ENCODE measurements at places on chromosomes 16 and 17.

DNA sequence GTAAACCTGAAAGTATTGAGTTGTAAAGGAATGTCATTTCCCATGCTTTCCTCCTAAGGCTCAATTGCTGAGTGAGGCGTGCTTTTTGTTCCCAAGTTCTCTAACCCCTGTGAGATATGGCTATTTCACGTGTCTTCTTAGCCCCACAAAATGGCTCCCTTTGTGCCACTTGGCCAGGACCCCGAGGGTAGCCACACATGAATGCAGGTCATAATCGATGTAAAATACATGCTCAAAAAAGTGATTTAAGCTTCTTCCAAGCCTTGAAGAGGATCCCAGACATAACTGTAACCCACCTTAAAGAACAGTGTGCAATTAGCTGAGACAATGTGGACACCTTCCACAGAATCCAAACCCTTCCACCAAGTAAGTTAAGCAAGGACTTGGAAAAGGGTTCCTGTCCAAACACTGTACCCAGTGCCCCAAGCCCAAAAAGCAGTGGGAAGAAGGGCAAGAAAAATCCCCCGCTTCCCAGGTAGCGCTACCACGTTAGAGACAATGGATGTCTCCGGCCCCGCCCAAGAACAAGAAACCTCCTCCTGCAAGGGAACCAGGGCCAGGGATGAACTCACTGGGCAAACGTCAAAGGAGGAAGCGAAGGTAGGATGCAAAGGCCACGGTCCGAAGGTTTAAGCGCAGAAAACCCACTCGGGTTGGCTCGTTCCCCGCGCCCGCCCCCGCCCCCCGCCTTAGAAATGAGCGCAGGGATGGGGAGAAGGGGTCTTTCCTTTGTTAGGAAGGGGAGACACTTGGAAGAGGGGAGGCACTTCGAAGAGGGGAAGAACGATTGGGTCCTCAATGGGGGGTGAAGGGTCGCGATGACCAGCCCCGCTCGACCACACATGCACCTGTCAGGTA is 1.2 kb downstream of the JPT1 start:
- no peak for DNase-seq

DNA sequence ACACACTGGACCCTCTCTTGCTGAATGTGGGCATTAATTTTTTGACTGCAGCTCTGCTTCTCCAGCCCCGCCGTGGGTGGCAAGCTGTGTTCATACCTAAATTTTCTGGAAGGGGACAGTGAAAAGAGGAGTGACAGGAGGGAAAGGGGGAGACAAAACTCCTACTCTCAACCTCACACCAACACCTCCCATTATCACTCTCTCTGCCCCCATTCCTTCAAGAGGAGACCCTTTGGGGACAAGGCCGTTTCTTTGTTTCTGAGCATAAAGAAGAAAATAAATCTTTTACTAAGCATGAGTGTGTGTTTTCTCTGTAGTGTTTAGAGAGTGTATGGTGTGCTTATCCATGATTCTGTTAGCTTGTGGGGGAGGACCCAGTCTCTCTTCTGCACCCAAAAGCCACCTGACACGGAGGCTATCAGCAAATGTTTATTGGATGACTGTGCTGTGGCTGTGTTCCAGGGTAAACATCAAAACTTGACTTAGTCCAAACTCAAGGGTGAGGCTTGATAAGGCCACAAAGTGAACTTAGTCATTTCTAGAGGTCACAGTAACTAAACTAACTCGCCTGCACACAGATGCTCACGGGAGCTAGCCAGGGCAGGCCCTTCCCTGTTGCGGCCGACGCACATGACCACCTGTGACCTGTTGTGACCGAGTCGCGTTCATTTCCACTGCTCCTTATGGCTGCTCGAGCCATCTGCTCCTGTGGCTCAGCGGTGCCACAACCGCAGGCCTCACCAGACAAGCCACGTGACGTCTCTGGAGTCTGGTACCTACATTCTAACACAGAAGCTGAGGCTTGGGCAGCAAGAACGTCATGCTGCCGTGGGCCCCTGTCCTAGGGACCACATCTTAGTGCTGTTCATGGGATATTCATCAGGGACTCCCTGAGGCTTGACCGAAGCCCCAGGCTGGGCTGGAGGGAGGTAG is 9.8 kb upstream of the MED11 start:
- no peak for DNase-seq

DNA sequence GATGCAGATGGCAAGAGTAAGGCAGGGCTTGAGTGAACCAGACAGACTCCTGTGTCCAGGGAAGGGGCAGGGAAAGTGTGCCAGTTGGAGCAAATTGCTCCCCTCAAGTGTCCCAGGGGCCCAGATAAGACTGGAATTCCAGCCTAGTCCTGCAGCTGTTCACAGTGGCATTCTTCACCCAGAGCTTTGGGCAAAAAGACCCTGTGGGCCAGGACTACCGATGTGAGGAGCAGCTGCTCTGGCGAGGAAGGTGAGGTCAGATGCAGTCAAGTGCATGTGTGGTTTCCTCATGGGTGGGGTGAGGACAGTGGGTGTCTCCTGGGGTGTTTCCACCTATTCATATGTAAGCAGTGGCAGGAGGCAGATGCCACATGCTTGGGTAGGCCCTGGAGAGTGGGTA is 14.3 kb downstream of the NEUROD2 start:
- DNase-seq, result no peak

DNA sequence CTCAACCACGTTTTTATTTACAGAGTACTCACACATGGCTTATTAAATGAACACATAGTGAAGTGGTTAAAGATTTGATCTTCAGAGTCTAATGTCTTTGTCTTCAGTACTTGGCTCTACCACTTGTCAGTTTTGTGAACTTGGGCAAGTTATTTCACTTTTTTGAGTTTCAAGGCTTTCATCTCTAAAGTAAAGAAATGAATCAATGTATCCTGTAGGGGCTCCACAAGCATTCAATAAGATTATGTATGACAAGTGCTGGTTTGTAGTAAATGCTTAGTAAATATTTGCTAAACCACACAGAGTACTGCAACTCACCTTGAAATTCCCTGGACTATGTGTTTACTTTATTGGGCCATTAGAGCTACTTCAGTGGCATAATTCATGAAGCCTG is 446.0 kb upstream of the GOT2 start:
- no peak for DNase-seq

DNA sequence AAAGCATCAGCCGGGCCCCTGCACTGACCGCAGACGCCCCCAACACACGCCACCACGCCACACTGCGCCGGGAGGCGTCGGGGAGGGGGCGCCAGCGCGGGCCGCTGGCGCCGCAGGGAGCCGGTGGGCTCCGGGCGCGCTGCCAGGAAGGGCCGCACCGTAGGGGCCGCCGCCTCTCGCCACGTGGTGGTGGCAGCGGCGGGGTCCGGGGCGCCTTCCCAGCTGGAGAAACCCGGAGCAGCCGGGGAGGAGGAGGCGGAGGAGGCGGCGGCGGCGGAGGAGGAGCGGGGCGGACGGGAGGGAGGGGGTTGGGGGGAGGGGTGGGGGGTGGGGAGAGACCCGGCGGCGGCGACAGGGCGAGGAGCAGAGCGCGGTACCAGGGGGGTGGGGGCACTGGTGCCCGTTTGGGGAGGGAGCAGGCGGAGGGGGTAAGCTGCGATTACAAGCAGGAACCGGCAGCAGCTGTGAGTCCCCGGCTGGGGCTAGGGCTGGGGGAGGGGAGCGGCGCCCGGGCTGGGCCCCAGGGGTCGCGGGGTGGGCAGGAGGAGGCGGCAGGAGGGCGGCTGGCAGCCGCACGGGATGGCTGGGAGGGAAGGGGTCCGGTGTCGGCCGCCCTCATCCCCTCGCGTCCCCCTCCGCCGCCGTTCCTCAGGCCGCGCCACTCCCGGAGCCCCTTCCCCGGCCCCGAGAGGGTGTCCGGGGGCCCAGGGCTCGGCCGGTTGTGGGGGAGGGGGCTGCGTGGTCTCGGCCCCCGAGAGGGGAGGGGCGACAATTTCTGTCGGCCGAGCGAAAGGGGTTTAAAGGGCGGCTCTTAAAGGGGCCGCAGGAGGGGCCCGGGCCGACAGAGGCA is at the start of gene TBKBP1:
Gene TBKBP1, plus strand, starts transcription at position 431 of the 850 bp plus-strand sequence. CDS start 1,952 bp downstream, outside the sequence.
- DNase-seq, result peak; percentile 24

GRCh38 chr16:10919003-10919351 is 23.3 kb downstream of the DEXI start:
- DNase-seq, result no peak

DNA sequence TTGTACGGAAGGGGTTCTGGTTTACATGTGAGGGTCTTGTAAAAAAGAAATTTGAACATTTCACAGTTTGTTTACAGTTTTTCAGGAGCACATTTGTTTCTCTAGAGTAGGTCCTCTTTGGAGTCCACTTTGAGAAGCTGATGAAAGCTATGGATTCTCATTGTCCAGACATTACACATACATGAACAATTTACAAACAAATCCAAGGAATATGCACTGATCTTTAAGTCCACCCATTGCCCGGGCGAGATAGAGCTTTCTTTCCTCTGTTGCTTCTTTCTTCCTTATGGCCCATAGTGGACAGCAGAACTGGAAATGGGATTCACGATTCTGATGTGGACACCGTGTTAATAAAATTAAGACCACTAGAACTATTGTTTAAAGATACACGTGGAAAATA is 1.9 kb downstream of the DCAF7 start:
- DNase-seq, result no peak

GRCh38 chr17:5430413-5430999 is 8.4 kb downstream of the C1QBP start:
- DNase-seq, result no peak

- no peak for DNase-seq
Observed at GRCh38 chr16:46690281-46691178, 1.1 kb downstream of the ORC6 start.

DNA sequence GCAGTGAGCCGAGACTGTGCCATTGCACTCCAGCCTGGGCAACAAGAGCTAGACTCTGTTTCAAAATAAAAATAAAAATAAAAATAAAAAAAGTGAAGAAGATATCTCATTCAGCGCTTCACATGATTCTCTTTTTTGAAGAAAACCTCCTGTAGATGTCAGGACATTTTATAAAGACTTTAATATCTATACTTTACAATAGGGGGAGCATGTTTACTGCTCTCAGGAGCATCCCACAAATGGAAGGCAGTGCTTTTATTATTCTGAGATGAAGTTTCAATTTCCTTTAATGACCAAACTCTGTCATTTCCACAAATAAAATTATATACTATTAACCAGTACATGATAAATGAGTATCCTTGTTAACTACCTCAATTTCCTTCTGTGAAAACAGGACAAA is 118.7 kb upstream of the MYOCD start:
- no peak for DNase-seq

GRCh38 chr17:51908841-51909537 is 249.5 kb downstream of the CA10 start:
- DNase-seq, result no peak

DNA sequence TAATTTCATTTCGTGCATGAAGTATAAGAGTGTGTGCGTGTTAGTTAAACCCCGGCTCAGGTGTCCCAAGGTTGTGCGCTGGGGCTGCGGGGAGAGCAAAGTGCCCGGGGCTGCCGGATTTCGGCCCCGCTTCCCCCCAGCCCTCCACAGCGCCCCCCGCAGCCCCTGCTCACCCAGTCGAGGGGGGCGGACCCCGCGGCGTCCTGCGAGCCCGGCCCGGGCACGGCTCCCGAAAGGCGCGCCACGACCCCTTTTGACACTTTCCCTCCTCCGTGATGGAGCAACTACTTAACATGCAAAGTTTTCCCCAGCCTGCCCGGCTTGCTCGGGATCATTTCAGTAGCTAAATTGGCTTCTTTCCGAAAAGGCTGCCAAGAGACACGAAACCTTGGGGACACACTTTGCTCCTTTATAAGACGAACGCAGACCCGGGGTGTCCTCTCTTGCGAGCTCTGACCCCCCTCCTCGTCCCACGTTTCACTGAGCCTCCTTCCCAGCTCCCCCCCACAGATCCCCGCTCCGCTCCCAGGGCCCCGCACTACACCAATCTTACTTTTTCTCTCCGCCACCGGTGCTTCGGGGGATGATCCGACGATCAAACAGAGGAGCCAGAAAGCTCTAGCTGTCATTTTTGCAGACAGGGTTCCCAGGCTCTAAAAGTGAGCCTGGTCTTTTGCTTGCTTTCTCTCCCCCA is 552 bp downstream of the C17orf58 start:
- no peak for DNase-seq

- no peak for DNase-seq
Observed at GRCh38 chr16:72210555-72210954, 38.6 kb upstream of the PMFBP1 start.

GRCh38 chr16:57446531-57447185 is 527 bp downstream of the CIAPIN1 start:
- peak; percentile 1 for DNase-seq

- peak; percentile 70 for DNase-seq
Observed at GRCh38 chr16:31487720-31488467, 5.0 kb downstream of the SLC5A2 start.

- no peak for DNase-seq
Observed at GRCh38 chr17:7552621-7553051, 3.8 kb downstream of the TNFSF12 start.

DNA sequence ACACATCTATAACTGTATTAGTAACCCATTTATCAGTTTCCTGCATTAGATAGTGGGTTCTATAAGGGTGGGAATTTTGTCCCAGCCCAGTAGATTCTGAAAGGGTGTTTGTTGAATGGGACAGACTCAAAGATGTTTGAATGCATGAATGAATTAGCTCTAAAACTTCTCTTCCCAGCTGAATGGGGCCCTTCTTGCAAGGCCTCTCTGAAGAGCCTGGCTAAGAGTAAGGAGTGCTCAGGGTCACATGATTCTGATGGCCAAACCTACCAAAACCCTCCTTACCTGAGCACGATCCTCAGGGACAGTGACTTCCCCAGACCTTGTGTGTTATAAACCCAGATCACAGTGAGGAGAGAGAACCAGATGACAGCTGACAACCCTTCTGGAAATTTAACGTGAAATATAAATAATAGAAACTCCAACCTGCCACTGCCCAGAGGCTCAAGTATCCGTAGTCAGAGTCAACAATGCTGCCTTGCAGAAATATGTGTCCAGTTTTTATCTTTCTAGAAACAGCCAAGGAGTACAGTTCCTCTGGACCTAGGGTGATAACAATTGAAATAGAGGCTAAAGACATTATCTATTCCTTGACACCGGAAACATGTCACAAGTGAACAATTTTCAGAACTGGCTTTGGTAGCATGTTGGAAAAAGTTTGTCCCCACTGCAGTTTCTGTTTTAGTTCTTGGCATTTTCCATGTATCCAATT is 268.9 kb upstream of the MAF start:
- no peak for DNase-seq

DNA sequence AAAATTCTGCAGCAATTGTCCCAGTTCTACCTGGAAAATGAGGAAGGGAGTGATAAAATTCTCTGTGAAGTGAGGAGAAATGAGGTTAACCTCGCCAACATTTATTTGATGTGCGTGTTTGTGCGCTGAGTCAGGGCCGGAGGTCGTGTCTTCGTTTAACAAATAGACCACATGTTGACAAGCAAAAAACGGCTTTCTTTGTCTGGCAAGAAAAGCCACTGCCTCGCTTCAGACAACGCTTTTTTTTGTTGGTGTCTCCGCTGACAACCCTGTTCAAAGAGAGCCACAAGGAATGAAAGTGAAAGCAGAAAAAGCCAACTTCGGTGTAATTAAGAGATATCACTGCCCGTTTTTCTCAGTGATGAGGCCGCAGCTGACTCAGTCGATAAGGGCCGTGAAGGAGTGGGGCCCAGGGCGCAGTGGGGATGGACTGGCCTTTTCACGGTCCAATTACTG is 510.6 kb downstream of the CDH13 start:
- no peak for DNase-seq

- peak; percentile 34 for DNase-seq
Observed at GRCh38 chr17:35879773-35880654, at the start of gene CCL5. TSS of gene CCL5 (minus strand) at chr17:35880360.

GRCh38 chr16:79370736-79371135 is 229.8 kb downstream of the MAF start:
- DNase-seq, result no peak

- no peak for DNase-seq
Observed at GRCh38 chr17:34203018-34203638, 52.0 kb upstream of the CCL2 start.

All from activated T-helper 1 cell treated with Interleukin-2 at 50 U/mL for 16 hours (primary cell).